ENCODE measurements at places on chromosomes 5 and 9.
A peak's percentile ranks its signal among the peaks of the same experiment; 100 is the strongest.

DNA sequence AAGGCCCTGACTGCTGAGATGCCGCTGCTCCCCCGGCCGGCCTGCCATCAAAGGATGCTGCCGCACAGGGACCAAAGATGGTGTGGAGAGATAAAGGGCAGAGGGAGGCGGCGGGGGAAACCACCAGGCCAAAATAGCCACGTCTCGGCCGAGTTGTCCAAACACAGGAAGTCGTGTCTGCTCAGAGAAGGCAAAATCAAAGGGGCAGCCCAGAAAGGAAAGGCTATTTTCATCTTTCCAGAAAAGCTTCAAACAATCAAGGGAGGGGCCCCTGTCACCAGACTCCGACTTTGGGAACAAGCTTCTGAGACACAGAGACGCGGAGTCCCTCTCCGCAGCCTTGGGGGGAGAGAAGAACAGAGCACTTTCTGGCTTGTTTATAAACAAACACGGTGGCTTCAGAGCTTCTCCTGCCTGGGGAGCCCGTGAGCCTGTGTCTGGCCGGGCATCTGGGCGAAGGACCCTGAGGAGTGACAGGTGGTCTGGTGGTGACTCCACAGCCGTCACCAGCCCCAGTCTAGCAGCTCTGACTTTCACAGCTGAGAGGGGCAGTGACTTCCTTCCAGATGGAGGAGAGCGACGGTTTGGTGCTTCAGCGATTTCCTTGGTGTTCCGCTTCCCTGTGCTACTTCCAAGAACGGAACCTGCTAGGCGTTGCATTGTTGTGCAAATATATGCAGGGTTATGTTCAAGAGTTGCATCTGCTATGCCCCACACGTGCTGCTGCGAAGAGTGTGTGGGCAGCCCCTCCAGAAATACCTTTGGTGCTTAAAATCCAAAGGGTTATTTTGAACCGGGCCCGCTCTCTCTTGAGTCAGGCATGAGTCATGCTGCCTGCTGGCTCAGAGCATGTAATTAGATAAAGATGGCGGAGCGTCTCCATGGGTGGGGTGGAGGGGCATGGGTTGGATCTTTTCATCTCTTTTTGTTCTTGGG is 24.0 kb downstream of the ADAMTSL2 start:
- peaks cover 22% of the 10 kb centered on the region for H3K4me1 ChIP-seq
- H3K27ac ChIP-seq: peak overlapping the region; percentile 91
- no peak for DNase-seq
- no peaks in the 10 kb centered on the region for H3K36me3 ChIP-seq

DNA sequence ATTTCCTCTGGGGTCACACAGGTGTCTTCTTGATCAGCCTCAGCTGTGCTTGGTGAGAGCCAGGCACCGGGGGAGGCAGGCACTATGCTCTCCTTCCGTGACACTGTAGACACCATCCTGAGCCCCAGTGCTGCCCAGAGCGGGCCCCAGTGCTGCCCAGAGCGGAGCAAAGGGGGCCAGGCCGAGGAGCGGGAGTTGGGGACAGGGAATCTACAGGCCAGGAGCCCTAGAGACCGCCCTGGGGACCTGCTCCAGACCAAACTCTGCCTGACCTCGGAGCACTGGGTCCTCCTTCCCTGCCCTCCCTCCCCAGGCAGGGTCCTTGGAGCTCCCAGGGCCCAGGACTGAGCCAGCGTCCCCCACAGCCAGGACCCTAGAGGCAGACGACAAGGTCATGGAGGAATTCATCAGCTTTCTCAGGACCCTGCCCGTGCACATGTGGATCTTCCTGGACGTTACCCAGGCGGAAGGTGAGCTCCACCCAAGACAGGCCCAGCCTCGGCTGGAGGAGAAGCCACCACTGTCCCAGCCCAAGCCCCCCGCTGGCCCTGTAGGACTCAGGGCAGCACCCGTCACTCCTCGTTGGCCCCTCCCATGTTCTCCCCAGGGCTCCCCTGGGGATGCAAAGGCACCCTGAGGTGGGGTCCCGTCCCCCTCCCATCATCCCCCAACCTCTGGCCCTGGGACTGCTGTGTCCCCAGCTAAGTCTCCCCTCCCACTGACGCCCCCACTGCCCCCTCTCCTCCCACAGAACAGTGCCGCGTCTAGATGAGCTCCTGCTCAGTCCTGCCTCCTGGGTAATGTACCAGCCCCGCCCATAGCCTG is 30.2 kb downstream of the PAEP start:
- H3K27ac ChIP-seq: no peak overlapping the region
- no peaks in the 10 kb centered on the region for H3K4me1 ChIP-seq
- no peak for DNase-seq
- no peak overlapping the region for H3K4me3 ChIP-seq
- H3K27me3 ChIP-seq: no peaks in the 10 kb centered on the region
- H3K36me3 ChIP-seq: no peaks in the 10 kb centered on the region

DNA sequence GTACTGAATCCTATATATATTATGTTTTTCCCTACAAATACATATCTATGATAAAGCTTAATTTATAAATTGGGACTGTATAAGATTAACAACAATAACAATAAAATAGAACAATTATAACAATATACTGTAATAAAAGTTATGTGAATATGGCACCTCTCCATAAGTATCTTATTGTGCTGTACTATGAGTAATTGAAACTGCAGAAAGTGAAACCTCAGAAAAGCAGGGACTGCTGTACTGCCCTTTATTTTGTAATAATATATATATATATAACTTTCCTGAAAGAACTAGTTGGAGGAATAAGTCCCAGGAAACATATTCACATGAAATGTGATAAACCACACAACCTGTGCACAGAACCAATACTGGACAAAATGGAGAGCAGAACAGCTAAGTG is 77.3 kb downstream of the PAM start:
- H3K27ac ChIP-seq: no peak overlapping the region
- no peak for DNase-seq
- 0 out of 2 replicates have a peak, but pooled peaks cover 2% of the 10 kb centered on the region for H3K4me1 ChIP-seq
- H3K36me3 ChIP-seq: peaks cover 9% of the 10 kb centered on the region
- H3K27me3 ChIP-seq: no peaks in the 10 kb centered on the region
- H3K4me3 ChIP-seq: no peak overlapping the region

GRCh38 chr5:132277971-132278853 is 16.0 kb upstream of the SLC22A4 start:
- peak overlapping the region; percentile 85 for H3K27ac ChIP-seq
- peak; percentile 42 for DNase-seq
- peaks cover 19% of the 10 kb centered on the region for H3K4me1 ChIP-seq
- no peaks in the 10 kb centered on the region for H3K36me3 ChIP-seq
- H3K27me3 ChIP-seq: peaks cover 13% of the 10 kb centered on the region
- no peak overlapping the region for H3K4me3 ChIP-seq

DNA sequence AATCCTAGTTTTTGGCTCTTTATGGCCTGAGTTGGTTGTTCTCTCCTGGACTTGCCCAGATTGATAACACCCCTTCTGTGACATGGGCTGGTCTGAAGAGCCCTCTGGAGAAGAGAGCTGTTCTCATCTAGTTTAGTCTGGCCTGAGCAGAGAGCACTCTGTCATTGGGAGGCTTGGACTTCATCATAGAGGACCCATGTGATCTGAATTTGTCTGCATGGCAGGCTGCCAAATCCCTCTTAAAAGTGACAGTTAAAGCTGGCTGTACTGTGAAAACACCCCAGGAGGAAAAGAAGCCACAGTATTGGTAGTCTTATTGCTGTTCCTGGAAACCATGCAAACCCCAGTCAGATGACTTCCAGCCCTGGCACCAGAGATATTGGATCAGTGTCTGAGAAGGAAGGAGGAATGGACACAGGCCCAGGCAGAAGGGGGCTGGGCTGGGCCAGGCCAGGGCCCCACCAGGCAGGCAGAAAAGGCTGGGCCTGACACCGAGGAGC is 3.7 kb upstream of the WDR31 start:
- peaks cover 64% of the 10 kb centered on the region for H3K27me3 ChIP-seq
- no peak overlapping the region for H3K27ac ChIP-seq
- no peak overlapping the region for H3K4me3 ChIP-seq
- no peaks in the 10 kb centered on the region for H3K36me3 ChIP-seq
- H3K4me1 ChIP-seq: peaks cover 5% of the 10 kb centered on the region

DNA sequence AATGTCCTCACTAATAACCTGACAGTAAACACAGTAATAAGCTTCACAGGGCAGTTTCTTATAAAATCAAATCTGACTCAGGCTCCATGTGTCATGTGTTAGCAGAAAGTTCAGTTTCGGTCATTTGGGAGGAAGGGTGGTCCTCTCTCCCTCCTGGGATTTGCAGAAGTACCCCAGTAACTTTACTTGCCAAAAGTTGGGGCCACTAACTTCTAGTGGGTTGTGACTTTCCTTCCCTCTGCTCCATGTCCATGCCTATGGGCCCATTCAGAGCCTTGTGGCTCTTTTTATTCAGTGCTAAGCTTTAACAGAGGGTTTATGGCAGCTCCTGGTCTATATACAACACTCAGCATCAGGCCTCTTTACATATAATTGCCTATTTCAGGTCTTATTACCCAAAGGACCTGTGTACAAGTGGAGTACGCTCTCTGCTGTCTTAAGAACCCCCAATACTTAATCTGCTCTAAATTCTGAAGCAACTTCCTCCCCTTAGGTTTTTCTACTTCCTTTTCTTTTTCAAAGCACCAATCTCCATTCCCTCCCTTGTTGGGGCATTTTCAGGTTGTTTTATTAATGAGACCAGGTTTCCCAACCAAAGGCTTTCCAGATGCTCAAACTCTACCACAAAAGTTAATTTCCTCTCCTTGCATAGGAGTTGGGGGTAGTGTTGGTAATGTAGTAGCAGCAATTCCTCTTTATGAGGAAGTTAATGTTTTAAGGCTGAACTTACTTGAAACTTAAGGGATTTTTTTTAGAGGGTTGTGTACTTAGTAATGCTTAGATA is 107.7 kb downstream of the CCDC192 start:
- H3K27ac ChIP-seq: no peak overlapping the region
- H3K36me3 ChIP-seq: no peaks in the 10 kb centered on the region
- no peaks in the 10 kb centered on the region for H3K27me3 ChIP-seq
- DNase-seq: no peak
- peaks cover 41% of the 10 kb centered on the region for H3K4me1 ChIP-seq

DNA sequence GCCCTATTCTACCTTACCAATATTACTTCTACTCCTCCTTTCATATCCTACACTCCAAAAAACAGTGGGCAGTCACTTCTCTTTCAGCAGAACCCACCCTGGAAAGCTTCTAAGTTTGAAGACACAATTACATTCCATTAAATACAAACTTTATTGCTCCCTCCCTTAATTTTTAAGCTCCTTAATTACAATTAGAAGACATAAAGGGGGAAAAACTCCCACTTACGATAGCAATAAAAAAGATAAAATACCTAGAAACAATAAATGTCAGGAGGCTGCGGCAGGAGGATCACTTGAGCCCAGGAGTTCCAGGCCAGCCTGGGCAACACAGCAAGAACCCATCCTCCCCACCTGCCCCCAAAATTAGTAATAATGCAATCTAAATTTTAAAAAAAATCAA is 9.6 kb downstream of the RNF145 start:
- no peak overlapping the region for H3K27ac ChIP-seq
- no peak overlapping the region for H3K4me3 ChIP-seq
- no peaks in the 10 kb centered on the region for H3K27me3 ChIP-seq
- H3K4me1 ChIP-seq: peaks cover 18% of the 10 kb centered on the region

- H3K36me3 ChIP-seq: no peaks in the 10 kb centered on the region
- peaks cover 13% of the 10 kb centered on the region for H3K27me3 ChIP-seq
- peaks cover 51% of the 10 kb centered on the region for H3K4me1 ChIP-seq
- no peak for DNase-seq
- H3K27ac ChIP-seq: peak overlapping the region; percentile 91
Measured at GRCh38 chr9:75895112-75895511, 4.6 kb downstream of the PCSK5 start.

GRCh38 chr9:68492806-68493205 is 47.9 kb downstream of the TMEM252 start:
- H3K36me3 ChIP-seq: no peaks in the 10 kb centered on the region
- H3K4me3 ChIP-seq: no peak overlapping the region
- no peaks in the 10 kb centered on the region for H3K4me1 ChIP-seq
- H3K27ac ChIP-seq: no peak overlapping the region
- DNase-seq: no peak

DNA sequence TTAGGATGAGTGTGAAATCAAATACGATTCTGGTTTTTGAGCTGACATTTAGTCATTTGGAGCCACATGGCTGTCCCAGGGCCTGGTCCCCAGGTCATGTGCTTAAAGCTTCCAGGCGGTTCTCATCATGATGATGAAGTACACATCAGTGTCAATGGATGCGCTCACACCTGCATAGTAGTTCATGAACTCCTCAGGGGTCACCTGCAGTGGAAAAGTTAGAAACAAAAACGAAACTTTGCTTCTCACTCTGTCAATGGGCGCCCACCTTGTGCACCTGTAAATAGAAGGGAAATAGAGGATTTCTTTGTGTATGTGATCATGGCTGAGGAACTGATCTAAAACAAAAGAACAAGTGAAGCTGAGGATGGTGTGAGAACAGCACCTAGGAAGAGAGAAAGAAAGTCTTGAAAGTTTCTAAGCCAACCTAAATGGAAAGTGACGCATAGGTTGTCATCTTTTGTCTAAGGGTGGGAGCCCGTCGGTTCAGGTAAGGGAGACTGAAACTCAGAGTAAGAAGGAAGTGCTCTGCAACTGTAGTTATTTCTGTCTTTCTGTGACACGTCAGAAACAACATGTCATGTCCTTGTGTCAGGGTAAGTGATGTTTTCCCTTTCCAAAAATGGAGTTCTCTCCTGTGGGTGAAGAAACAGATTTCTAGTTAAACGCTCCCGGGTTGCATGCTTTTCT is 33.8 kb downstream of the CAPSL start:
- peaks cover 10% of the 10 kb centered on the region for H3K4me1 ChIP-seq
- no peaks in the 10 kb centered on the region for H3K36me3 ChIP-seq
- no peak for DNase-seq
- peaks cover 10% of the 10 kb centered on the region for H3K27me3 ChIP-seq
- no peak overlapping the region for H3K27ac ChIP-seq

GRCh38 chr5:53942724-53943123 is 367.6 kb downstream of the ARL15 start:
- peaks cover 32% of the 10 kb centered on the region for H3K4me1 ChIP-seq
- H3K27me3 ChIP-seq: no peaks in the 10 kb centered on the region
- no peaks in the 10 kb centered on the region for H3K36me3 ChIP-seq
- H3K4me3 ChIP-seq: no peak overlapping the region
- no peak for DNase-seq
- H3K27ac ChIP-seq: peak overlapping the region; percentile 58

DNA sequence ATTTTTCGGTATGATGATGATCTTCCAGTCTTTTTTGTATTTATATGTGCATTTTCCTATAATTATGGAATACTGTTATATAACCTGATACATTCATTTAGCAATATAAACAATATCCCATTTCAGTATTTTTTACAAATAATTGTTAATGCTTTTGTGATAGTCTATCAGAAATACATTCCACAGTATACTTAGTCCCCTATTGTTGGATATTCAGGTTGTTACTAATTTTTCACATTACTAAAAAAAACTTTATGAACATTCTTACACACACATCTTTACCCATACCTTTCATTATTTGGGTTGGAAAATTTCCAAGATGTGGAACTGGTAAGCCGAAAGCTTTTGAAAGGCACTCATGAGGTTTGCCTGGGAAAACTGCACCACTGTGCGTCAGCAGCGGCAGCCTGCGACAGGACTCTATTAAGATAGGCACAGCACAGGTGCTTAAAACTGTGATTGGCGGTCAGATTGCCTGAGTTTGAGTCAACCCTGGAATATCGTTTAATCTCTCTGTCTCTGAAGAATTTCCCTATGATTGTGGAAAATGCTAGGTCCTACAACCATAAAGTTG is 147.5 kb upstream of the ERCC6L2 start:
- no peak overlapping the region for H3K27ac ChIP-seq
- DNase-seq: no peak
- H3K36me3 ChIP-seq: no peaks in the 10 kb centered on the region
- H3K4me1 ChIP-seq: no peaks in the 10 kb centered on the region
- no peak overlapping the region for H3K4me3 ChIP-seq
- no peaks in the 10 kb centered on the region for H3K27me3 ChIP-seq

GRCh38 chr5:17436761-17437221 is 61.2 kb upstream of the TAF11L2 start:
- no peaks in the 10 kb centered on the region for H3K27me3 ChIP-seq
- peaks cover 25% of the 10 kb centered on the region for H3K4me1 ChIP-seq
- no peak for DNase-seq
- no peak overlapping the region for H3K27ac ChIP-seq
